ENCODE measurements at places on chromosomes 4 and X.

- DNase-seq, result peak; percentile 25
These were observed 548 bp downstream of the TLR1 start for GRCh38 chr4:38803833-38804653.

DNA sequence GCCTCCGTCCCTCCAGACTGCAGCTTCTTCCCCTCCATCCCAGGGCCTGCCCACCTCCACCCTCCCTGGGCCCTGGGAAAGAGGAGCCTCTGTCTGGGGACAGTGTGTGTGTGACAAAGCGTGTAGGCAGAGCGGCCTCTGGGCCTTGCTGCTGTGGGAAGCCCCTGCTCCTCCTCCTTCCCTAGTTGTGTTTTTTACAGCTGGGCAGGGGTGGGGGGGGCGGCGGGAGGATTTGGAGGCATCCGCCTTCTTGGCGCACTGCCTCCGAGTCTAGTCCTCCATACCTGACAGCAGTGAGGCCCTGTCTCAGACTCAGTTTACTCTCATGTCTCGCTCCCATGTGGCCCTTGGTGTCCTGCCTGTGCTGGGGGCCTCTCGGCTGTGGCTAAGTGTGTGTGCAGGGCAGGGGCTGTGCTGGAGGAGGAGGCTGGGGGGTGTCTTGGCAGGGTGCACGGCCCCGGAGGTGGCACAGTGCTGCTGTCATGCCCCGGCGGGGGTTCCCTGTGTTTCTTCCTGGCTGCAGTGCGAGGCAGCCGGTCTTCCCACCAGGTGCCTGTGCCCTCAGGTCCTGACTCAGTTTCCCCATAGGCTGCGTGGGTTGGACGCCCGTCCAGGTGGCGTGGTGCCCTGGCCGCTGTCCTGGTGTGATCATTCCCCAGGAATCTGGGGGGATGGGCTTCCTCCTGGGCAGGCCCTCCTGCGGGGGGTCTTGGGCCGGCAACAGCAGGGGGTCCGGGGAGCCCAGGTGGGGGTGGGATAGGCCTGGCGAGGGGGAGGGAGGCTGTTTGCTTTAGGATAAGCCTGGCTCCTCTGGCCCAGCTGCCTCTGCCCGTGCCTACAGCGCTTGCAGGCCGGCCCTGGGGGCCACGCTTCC is 7.0 kb downstream of the FGFRL1 start:
- no peak for DNase-seq

DNA sequence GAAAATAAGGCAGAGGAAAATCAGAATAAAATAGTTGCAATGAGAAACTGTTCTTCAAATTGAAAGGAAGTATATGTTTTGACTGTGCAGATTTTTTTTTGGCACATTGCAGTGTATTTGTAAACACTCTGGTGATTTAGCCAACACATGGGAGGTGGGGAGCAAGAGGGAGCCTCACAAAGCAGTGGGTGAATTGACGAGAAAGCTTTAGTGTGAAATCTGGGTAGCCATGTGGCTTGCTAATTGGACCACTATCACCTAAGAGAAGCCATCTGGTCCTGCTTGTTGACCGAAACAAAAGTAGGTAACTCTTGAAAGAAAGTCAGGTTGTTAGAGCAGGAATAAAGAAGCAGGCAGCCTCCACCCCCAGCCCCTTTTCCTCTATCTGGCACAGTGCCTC is 10.4 kb downstream of the CLCN5 start:
- DNase-seq, result no peak

DNA sequence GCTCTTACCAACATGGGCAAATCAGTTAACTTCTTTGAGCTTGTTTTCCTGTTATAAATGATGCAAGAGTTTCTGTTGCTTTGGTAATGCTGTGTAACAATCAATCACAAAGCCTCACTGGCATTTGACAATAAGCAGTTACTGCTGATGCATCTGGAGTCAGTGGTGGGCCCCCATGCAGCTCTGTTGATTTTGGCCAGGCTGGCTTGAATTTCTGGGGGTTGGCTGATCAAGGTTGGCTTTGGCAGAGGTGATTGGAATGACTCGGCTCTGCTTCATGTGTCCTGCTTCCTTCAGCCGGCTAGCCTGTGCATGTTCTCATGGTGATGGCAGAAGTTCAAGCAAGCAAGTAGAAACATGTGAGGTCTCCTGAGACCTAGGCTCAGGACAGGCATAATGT is 90.4 kb downstream of the PHEX start:
- DNase-seq, result peak; percentile 59

- no peak for DNase-seq
These were observed 70.1 kb downstream of the GRIA2 start for GRCh38 chr4:157290622-157291021.

DNA sequence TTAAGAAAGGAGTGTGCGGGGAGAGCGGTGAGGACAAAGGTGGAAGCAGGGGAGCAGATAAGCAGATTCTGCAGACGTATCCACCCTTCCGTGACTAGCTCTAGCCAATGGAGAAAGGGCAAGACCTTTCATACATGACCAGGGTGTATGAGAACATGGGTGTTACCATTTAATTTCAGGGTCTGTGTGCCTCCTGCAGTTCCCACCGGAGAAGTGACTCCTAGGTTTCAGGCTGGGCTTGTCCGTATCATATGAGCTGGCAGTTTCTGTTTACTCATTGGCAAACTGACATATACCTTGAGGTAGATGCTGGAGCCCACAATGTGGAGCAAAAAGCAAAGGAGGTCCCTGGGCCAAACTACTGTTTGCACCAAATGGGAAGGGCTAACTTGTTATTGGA is 6.8 kb downstream of the RBM47 start:
- DNase-seq, result no peak

DNA sequence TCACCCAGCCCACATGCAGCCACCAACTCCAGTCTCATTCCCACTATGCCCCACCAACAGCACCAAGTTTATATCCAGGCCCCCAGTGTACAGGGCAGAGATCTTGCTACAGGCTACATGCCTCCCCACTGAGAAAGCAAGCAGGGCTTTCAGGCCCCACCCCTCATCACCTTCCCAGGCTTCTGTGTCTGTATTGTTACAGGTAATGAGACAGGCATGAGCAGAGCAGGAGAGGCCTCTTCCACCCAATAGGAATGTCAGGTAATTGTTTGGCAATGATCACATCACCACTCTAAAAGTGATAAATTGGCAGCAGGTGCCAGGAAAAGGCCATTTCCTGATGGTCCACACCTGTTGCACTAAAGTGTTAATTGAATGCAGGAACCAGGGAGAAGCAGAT is 102.5 kb downstream of the ZNF518B start:
- no peak for DNase-seq

DNA sequence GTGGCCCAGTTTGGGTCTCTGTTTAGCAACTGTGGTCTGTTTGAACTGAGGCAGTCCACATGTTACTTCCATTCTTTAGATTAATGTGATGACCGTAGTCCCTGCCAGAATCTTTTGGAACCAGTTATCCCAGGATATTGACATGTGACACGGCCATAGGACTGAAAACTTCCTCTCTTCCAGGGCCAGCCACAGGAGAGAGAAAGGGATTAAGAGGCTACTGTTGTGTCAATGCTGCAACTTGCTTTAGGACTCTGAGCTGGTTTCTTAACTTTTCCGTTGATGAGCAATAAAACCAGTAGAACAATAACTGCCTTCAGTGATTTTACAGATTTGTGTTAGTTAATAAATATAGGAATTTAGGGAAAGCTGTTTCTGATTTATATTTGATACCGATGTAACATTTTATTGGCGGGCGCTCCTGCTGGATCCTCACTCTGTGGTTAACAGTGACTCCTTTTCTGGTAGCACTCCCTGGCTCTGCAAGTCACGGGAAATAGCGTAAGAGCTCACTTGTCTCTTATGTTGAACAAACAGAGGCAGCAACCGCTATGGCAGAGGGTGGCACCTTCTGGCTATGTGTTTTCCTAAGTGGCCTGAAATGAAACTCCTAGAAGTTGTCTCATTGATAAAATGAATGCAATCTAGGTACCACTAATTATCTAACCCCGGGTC is 2.5 kb downstream of the TENM3 start:
- DNase-seq, result no peak

- DNase-seq, result no peak
These were observed 13.0 kb downstream of the SLC7A11 start for GRCh38 chr4:138229160-138229559.

- DNase-seq, result peak; percentile 47
These were observed 61.8 kb downstream of the NFKB1 start for GRCh38 chr4:102563000-102563399.

GRCh38 chr4:90159193-90159592 is 32.0 kb downstream of the CCSER1 start:
- no peak for DNase-seq

- DNase-seq, result no peak
These were observed 36.0 kb downstream of the P2RY8 start for GRCh38 chrX:1500701-1501624.

DNA sequence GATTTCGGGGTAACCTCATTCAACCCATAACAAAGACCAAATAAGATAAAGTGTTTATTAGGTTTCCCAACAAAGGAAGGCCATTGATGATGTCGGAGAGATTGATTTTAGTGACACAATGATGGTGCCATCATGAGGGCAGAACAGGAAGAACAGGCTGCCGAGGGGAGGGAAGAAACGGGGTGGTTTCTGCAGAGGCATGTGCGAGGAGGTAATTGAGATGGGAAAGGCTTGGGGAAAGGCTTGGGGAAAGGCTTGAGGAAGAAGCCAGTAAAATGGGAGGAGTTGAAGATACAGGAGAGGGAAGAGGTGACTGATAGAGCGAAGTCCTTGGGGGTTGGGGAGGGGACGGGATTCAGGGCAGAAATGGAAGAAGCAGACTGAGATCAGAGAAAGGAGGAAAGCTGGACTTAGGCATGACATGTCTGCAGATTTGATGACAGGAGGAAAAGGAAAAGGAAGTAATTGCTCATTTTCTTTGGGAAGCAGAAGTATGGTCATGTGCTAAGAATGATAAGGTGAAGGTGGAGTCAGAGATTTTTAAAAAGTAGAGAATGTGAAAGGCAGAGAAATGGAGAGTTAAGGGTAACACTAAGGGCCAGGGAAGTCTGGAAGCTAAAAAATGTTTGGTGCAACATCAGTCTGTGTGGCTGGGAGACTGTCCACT is 6.0 kb downstream of the HPSE start:
- no peak for DNase-seq

- DNase-seq, result no peak
These were observed 66.9 kb upstream of the DAPP1 start for GRCh38 chr4:99749445-99750391.

GRCh38 chr4:163866728-163867315 is 372.3 kb downstream of the TMA16 start:
- DNase-seq, result peak; percentile 76

- DNase-seq, result no peak
These were observed 153.7 kb downstream of the AMELX start for GRCh38 chrX:11446949-11447348.

DNA sequence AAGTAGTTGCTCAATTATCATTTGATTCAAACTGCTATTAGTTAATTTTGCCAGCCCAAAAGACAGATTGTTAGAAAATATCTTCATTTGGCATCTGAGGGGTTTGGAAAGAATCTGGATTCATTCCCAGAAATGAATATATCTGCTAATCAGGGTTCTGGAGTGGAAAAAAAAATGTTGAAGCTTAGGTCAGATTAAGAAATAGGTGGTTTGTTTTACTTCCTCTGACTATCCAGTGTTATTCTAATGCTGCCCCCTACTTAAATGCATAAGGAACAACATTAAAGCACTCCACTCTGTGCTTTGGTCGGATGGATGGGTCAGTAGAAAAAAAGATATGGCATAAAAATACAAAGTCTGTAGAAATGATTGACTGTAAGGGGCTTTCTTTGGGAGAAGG is 89.0 kb downstream of the LUZP4 start:
- peak; percentile 88 for DNase-seq

DNA sequence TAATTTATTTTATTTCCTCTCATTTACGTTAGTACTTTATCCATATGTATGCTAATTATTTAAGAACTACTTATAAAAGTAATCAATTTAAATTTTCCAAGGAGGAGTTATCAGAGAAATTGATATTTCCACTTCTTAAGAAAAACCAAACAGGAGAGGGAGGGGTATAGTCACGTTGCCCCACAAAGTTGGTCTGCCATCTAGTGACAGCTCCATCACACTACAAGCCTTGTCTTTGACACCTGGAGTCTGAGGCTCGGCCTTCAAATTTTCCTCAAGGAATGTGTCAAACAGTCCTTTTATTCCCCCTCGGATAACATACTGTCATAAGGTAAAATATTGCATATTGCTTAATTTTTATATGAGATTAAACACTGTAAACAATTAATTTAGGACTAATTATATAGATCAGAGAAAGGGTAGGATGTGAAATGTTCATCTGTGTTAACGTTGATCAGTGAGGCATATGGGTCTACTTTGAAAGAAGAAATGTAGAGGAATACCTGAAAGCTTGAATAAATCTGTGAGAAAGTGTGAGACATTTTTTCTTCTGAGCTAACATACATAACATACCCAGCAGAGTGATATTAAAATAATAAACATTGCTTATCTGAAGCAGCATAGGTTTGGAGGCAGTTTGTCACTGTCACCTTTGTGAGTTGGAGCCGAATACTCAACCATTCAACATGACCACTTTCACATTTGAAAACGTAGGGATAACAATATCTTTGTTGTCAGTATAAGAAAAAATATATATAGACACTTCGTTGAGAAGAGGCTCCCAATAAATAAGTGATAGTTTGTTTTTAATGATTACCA is 114.4 kb downstream of the GLRA3 start:
- DNase-seq, result peak; percentile 60

DNA sequence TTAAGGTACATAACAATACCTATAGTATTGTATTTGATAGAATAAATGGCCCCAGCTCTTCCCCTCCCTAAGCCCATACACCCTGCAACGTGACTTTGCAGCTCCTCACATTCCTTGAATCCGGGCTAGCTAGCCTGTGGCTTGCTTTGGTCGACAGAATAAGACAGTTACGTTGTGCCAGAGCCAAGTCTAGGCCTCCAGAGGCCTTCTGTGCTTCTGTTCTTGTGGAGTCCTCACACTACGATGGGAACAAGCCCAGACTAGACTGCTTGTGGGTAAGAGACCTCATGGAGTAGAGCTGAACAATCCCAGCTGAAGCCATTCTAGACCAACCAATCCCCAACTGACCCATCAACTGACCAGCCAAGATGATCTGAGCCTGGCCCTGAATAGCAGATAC is 102.4 kb upstream of the PLAC1 start:
- no peak for DNase-seq

- no peak for DNase-seq
These were observed 73.6 kb downstream of the C4orf46 start for GRCh38 chr4:158597879-158598596.

- no peak for DNase-seq
These were observed 53.0 kb downstream of the SEPTIN11 start for GRCh38 chr4:77002321-77003107.

DNA sequence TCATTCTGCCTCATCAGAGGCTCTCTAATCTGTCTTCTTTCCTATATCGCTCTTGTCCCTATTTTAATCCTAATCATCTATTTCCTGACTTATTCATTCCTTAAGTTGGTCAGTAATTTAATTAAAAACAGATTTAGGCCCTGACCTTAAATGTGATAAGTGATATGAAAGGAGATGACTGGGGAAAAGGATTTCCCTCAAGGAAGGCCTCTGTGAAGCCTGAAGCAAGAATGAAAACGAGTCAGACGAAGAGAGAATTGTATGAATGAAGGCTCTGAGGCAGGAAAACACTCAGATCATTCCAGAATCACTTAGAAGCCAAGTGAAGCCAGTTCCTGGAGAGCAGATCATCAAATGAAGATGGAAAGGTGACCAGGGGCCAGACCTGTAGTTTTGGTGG is 22.1 kb downstream of the PKD2 start:
- DNase-seq, result no peak

GRCh38 chr4:154078504-154079350 is 289.8 kb upstream of the SFRP2 start:
- DNase-seq, result no peak

GRCh38 chr4:41174444-41174843 is 39.9 kb downstream of the APBB2 start:
- peak; percentile 85 for DNase-seq

- DNase-seq, result no peak
These were observed 12.2 kb downstream of the MGAT4D start for GRCh38 chr4:140485939-140486338.

- no peak for DNase-seq
These were observed 188.6 kb downstream of the PRDM5 start for GRCh38 chr4:120733968-120734367.

Measured in amniotic epithelial cell (primary cell).